Pons (tissue), 1 donor: ENCODE measurements at places on chromosomes 2 and 18.

DNA sequence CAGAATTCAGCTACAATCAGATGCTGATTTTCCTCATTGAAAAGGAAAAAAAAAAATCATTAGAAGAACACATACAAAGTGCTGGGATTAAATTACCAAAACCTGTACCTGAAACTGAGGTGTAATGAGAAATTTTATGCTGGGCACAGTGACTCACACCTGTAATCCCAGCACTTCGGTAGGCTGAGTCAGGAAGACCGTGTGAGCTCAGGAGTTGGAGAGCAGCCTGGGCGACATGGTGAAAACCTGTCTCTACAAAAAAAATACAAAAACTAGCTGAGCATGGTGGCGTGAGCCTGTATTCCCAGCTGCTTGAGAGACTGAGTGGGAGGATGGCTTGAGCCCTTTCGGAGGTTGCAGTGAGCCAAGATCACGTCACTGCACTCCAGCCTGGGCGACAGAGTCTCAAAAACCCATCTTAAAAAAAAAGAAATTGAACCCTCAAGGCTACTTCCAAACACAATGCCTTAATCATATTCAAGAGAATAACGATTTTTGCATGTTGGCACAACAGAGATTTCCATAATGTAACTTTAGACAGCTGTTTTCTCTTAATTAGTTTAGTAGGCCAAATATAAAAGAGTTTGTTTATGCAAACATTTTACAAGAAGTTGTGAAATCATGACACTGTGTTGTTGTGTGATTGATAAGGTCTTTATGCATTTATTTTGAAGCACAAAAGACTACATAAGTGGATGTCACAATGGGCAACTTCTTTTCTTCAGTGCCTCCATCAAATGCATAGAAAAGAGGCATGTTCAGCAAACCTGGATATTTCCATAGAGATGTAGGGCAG is 63.9 kb downstream of the FAM161A start:
- no peak for DNase-seq

DNA sequence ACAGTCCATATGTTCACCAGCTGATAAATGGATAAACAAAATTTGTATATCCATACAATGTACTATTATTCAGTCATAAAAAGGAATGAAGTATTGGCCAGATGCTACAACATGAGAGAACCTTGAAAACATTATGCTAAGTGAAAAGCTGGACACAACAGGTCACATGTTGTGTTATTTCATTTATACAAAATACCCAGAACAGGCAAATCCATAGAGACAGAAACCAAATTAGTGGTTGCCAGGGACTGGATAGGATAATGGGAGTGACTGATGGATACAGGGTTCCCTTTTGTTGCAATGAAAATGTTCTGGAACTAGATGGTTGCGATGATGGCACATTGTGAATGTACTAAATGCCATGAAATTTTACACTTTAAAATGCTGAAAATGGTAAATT is 10.2 kb upstream of the PCARE start:
- DNase-seq, result peak; percentile 71

GRCh38 chr2:27993402-27993787 is 102.9 kb downstream of the BABAM2 start:
- no peak for DNase-seq

- DNase-seq, result no peak
Measured at GRCh38 chr2:224325941-224326340, 76.0 kb downstream of the FAM124B start.

DNA sequence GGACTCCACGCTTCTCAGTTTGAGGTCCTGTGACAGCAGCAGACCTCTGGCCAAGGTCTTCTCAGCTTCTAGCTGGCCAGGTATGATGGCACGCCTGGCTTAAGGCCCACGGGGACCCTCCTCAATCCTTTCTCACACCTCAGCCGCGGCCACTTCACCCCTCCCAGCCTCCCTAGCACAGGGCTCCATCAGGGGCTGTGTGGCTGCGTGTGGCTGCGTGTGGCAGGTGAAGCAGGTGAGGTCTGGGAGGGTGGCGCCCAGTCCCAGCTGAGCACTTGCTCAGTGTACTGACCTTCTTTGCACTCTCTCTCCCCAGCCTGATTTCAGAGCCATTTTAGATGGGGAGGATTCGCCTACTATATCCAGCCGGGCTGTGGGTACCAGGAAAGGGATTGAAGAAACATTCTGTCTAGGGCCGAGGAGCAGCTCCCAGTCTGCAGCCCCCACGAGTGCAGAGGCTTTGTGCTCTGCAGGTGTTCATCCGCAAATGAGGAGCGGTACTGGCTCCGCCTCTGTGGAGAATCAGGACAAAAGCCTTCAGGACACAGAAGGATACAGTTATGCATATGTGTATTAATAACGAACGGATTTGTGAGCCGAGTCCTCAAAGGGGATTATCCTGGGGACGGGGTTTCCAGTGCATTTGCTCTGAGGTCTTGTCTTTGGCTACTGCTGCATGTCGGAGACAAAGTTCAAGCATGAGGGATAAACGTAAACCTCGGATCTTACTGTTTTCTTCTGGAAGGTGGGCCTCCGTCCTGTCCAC is 236.9 kb upstream of the RAB6C start:
- no peak for DNase-seq

- peak; percentile 49 for DNase-seq
Measured at GRCh38 chr18:44979748-44980147, 299.1 kb downstream of the SETBP1 start.

DNA sequence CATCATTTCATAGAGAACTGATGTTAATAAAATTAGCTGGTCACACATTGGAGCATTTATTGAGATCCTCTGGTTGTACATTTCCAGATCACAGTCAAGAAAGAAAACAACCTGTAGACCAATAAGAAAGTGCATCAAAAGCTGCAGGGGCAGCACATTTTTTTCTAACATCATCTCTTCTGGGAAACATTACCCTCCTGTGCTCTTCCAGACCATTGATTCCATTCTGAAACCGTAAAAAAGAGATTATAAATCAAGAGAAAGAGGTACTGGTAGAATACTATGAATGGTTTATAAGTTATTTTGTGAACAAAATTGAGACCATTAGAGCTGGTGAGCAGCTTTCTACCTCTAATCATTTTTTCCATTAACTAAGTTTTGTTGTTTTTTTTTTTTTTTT is 1548.2 kb upstream of the CELF4 start:
- DNase-seq, result no peak

- peak; percentile 40 for DNase-seq
Measured at GRCh38 chr2:174663550-174663949, 65.9 kb upstream of the WIPF1 start.

DNA sequence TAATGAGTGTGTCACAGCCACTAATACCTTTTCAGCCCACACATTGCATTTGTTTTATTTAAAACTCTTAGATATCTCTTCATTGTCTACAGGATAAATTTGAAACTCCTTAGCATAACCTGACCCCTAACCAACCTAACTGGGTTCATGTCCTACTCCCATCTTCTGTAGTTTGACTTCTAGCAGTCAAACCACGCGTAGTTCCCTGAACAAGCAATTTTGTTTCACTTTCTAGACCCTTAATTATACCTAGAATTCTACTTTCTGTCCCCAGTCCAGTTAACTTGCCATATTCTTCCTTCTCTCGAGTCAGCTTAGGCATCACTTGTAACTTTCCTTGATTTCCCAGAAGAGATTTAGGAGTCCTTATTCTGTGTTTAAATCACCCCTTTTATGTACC is 55.1 kb downstream of the RBBP8 start:
- no peak for DNase-seq

- DNase-seq, result no peak
Measured at GRCh38 chr2:203105996-203106395, 91.3 kb downstream of the NBEAL1 start.

DNA sequence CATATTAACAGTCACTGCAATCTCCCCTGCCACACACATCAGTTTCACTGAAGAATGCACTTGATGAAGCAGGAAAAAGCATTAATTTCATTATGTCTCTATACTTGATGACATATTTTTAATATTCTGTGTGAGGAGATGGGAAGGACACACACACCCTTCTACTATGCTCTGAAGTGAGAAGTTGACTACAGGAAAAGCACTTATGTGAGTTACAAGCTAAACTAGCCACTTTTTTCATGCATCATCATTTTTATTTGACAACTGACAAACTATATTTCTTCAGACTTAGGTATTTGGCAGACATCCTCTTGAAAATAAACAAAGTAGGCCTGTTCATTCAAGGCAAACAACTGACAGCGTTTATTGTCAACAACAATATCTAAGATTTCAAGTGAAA is 150.4 kb upstream of the ID2 start:
- no peak for DNase-seq

DNA sequence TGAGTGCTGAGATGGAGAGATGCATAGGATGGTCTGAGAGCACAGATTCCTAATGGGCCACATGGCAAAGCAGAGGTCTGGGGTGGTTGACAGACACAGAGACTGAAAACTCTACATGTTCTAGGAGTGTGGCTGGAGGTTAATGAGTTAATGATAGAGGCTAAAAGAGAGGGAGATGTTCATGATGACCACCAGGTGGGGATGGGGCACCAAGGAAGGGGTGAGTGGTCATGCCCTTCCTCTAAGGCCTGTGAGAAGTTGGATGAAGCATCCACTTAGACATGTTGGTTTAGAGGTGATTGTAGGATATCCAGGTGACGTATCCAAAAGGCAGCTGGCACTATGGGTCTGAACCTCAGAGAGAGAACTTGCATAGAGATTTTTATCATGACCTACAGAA is 102.1 kb downstream of the LRP2 start:
- DNase-seq, result peak; percentile 11

- DNase-seq, result no peak
Measured at GRCh38 chr2:42319265-42319664, 41.8 kb downstream of the COX7A2L start.

DNA sequence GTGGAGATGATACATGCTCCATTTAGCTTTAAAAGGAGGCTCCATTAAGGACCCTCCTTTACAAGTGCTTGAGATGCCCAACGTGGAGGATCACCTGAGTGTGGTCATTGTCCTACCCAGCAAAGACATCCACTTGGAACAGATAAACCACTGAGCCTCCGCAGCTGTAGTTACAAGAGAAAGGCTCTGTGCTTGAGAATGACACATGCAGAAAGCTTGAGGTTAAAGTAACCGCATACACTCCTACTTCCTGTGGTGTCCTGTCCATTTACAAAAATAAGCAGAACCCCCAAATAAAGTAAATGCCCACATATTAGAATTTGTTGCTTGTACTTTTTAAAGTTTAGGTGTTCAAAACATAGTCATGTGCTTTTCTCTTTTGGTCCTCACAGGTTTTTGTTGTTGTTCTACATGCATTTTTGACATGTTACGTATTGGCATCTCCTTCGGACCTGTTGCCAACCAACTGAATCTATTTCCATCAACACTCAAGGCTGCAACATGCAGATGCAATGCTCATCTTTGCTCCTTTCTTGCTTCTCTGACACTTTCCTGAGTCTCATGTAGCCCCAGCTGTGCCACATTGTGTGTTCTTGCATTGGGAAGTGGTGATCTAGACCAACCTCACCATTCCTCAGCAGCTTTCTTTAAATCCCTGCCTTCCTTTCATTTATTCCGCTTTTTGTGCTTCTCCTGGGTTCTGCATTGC is 56.0 kb downstream of the SERPINB7 start:
- DNase-seq, result no peak

- DNase-seq, result no peak
Measured at GRCh38 chr2:124024561-124025170, 421 bp upstream of the CNTNAP5 start.

- DNase-seq, result no peak
Measured at GRCh38 chr2:216493334-216493685, 5.3 kb upstream of the RPL37A start.

- DNase-seq, result peak; percentile 22
Measured at GRCh38 chr18:40935423-40935822, 1019.6 kb upstream of the PIK3C3 start.

- peak; percentile 80 for DNase-seq
Measured at GRCh38 chr2:231371430-231372054, 24.0 kb upstream of the B3GNT7 start.

DNA sequence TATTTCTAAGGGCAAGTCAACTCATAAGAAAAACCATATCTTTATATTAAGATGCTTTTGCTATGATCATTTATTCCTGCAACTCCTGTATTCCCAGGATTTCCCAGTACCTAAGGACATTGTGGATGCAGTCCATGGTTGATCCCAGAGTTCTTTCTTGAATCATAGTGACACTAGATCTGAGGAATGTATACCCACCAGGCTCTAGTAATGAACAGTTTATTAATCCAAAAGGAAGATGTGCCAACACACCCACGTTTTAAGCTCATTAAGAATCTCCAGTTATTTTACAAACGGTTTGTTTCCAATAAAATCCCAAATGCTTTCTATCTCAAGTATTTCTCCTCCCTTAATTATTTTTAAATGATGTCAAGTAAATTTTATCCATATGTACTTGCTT is 210.8 kb upstream of the ZEB2 start:
- DNase-seq, result no peak

DNA sequence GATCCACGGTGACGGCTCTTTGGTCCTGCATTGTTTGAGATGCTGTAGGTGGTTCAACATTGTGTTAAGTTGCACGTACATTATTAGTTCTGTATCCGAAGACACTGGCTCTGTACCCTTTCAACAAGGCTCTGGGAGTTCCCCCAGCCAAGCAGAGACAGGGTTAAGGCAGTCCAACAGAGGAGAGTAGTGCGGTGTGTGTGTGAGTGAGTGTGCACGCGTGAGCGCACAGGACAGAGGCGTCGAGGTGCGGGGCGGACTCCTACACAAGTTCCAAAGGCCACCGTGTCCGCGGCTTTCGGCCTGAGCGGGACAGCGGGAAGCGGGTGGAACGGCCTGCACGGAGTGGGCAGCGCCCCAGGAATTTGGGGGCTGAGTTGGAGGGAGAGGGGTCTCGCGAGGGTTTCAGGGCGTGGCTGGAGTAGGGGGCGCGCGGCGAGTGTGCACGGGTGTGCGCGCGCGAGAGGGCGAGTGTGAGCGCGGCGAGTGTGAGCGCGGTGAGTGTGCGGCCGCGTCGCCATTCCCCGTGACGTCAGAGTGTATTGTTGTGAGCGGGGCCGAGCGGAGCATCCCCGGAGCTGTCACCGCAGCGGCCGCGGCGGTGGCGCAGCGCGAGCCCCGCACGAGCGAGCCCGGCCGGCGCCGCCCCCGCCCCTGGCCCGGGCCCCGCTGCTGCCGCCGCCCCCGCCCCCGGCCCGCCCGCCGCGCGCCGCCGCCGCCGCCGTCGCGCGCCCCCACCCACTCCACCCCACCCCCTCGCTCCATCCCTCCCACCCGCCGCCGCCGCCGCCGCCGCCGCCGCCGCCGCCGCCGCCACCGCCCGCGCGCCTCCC is at the start of gene ASXL3:
Gene ASXL3 (plus strand): TSS at position 535 of the 833 bp plus-strand sequence. CDS start 413 bp downstream, outside the sequence.
- peak; percentile 28 for DNase-seq

DNA sequence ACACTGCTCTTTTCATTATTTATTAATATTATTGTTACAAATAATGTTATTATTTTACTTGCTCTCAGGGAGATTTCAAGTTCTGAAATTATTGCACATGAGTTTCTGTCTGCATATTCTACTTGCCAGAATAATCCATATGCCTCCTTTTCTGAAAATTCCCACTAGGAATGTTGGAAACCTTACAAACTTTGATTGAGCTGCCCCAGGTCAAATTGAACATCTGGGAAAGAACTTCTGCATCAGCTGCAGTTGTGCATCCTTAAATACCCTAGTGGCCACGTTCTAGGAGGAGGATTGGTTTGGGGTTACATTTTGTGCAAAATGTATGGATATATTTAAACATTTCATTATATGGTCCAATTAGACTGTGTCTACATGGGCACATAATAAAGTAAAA is 1302.7 kb upstream of the PIK3C3 start:
- DNase-seq, result no peak
